Foreskin melanocyte (primary cell): ENCODE measurements at places on chromosomes 7 and 10.

DNA sequence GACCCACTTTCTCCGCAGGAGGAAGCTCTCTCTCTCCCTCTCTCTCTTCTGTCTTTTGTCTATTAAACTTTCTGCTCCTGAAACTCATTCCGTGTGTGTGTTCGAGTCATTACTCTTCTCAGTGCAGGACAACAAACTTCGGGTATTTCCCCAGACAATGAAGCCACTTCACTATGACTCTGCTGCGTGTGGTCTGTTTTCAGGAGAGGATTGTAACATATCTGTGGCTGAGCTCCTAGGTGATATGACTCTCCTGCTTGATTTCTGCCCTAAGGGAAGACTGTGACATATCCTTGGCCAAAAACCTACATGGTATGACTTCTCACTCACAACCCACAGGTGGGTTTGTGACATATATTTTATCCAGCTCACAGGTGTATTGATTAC lies 39.9 kb upstream of the ZNF107 start:
- DNase-seq = no peak

DNA sequence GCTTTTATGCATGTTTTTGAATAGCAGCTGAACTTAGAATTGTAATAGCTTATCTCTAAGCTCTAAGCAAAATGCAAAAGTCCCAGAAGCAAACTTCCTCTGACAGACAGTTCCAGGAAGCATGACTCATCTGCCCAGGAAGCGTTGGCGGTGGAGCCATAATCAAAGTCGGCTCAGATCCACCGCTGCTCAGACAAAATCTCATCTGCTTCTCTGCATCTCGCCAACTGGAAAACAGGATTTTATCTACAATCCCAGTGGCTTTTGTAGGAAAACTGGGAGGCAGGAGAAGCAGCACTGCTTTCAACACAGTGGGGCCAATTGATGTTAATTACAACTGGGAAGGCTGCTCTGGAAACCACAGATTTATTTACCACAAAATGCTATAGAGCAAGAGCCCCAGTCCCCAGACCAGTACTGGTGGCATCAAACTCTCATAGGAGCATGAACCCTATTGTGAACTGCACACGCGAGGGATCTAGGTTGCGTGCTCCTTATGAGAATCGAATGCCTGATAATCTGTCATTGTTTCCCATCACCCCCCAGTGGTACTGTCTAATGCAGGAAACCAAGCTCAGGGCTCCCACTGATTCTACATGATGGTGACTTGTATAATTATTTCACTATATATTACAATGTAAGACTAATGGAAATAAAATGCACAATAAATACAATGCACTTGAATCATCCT lies 99.9 kb downstream of the CUBN start:
- peak; percentile 64 for DNase-seq

DNA sequence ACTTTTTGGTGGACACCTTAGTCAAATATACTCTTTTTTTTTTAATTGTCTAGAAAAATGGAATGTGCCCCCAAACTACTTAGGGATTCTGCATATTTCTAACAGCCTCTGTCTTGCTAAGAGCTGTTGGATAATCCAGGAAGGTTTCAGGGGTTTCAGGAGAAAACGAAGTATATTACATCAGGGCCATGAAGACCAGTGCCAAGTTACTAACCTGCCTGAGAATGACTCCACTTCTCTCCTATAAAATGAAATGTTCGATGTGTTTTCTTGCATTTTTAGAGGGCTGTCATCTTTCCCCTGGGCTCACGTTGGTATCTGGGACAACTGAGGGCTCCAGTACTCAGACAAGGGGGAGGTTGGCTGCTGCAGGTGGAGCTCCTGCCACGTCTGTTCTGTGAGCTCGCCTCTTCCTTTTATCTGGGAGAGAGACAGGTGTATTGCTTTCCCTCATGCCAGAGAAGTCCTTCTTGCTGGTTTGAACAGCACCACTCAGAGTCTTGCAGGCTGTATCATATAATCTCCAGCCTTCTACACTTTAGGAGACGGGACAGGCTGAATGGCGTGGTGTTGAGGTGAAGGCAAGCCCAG lies 71.3 kb downstream of the CAMK1D start:
- DNase-seq = no peak

DNA sequence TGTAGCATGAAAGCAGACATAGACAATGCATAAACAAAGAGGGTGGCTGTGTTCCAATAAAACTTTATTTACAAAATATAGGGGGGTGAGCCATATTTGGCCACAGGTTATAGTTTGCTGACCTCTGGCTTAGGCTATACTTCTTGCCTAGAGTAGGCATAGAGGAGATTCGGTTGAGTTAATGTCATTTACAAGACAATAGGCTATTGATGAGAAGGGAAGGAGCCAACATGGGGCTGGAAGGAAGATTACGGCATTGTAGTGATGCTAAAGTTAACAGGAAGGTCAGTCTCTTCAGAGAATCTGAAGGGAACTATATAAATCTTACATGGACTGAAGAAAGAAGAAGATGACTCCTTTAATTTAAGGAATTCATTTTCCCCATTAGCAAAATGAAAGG lies 463.5 kb downstream of the HTR7 start:
- DNase-seq = no peak

DNA sequence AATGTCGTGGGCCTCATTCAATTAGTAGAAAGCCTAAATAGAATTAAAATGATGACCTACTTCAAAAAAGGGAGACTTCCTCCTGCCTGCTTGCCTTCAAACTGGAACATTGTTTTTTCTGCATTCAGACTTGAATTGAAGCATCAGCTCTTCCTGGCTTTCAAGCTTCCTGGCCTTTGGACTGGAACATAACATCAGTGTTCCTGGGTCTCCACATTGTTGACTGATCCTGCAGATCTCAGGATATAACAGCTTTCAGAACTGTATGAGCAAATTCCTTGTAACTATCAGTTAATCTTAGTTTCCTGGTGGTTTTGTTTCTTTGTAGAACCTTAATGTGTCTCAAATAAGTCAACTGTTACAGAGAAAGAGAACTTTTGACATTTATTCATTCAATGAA lies 18.6 kb downstream of the MAGI2 start:
- DNase-seq = no peak

DNA sequence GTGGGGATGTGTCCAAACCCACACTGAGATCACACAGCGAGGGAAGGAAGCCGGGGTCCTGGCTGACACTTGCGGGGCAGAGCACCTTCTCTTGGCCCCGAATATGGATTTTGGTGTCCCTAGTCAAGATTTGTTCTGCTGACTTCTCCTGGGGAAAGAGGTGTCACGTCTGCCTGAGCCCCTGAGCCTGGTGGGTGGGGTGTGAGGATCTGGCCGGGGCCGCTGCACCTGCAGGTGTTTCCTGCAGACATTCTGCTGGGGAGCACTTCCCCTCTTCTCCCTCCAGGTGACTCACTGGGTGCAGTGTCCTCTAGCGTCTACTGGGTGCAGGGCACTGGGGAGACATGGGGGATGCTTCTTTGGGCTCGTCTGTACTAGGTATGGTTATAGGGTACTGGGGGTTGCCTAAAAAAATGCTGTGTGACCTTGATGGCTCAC lies 99.2 kb downstream of the GRK5 start:
- no peak for DNase-seq

- no peak for DNase-seq
These were observed 25.1 kb downstream of the CYP26A1 start for GRCh38 chr10:93098816-93099215.

GRCh38 chr10:111973826-111974225 lies 209.7 kb downstream of the GPAM start:
- no peak for DNase-seq

- no peak for DNase-seq
These were observed 809.7 kb downstream of the IPMK start for GRCh38 chr10:57457972-57458512.

DNA sequence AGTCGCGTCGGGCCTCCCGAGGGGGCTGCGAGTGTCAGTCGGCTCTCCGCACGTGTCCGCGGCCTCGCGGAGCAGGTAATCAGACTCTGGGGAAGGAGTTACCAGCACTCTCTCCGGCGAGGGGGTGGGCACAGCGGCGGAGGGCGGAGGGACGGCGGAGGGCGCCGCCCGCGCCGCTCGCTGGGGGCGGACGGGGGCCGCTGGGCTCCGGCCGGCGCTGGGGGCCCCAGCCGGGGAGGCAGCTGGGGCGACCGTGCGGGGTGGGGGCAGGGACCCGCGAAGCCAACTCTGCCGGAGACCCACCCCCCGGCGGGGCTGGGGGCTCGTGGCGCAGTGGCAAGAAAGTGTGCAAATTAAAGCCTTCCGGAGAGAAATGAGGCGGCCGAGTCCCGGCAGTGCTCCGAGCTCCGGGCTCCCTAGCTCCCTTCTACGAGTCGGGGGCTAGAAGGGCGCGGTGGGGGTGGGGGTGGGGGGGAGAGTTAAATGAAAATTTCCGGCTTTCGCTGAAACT lies at the start of gene CDK6:
Gene CDK6, minus strand, starts transcription at position 85 of the 511 bp plus-strand sequence. CDS start 3,250 bp downstream, outside the sequence.
- no peak for DNase-seq

DNA sequence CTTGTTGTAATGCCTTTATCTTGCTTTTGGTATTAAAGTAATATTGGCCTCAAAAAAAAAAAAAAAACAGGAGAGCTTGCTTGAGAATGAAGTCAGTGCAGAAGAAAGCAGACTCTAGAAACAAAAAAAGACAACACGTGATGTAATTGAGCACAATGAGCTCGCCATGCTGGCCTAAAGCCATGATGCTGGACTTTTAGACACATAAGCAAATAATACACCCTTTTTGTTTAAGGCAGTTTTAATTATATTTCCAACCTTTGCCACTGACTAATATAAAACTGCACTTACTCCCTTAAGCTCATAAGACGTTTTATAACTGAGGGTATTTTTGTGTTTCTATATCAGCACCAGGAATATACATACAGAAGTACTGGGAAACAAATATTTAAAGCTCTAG lies 798.3 kb downstream of the KCNMA1 start:
- peak; percentile 5 for DNase-seq

DNA sequence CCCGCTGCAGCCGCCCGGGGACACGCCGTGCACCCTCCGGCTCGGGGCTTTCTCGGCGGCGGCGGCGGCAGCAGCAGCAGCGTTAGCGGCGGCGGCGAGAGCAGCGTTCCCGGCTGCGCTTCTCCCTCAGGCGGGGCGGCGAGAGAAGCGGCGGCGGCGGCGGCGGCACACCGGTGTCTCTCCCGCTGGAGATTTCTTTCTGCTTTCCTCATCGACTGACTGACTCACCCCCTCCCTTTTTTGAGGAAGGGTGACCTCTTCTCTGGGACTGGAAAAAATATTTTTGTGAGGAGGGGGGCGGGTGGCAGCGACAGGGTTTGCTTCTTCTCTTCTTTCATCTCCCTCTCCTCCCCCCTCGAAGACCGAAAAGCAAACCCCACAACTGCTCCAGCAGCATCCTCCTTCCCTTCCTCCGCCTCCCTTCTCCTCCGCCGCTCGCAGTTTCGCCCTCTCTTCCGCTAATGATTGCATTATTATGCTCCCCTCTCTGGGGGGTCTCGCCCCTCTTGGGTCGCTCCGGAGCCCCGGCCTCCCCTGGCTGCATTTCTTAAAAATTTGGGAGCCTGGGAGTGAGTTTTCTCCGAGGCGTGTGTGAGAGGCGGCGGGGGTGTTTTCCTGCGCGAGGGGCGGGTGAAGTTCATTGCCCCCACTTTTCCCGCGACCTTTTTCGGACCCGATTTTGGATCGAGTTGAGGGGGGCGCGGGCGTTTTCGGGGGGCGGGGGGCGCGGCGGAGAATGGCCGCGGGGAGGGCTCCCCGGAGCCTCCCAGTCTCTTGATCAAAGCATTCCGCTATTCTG lies 411 bp downstream of the AUTS2 start:
- DNase-seq = peak; percentile 35

GRCh38 chr7:133652547-133652946 lies 399.7 kb downstream of the EXOC4 start:
- no peak for DNase-seq

GRCh38 chr10:90787393-90788198 lies 70.2 kb downstream of the HTR7 start:
- DNase-seq = peak; percentile 27

DNA sequence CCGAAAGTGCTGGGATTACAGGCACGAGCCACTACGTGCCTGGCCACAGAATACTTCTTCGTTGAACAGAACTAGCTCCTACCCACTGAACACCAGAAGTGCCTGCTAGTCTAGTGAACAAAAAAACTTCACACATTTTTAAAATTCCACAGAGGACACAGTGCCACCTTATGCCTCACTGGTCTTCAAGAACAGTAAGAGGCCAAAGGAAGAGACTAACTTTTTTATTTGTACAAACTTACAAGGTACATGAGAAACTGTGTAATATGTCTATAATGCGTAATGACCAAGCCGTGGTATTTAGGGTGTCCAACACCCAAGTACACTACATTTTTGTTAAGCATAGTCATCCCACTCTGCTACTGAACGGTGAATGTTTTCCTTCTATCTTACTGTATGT lies 144.4 kb upstream of the PTER start:
- no peak for DNase-seq

DNA sequence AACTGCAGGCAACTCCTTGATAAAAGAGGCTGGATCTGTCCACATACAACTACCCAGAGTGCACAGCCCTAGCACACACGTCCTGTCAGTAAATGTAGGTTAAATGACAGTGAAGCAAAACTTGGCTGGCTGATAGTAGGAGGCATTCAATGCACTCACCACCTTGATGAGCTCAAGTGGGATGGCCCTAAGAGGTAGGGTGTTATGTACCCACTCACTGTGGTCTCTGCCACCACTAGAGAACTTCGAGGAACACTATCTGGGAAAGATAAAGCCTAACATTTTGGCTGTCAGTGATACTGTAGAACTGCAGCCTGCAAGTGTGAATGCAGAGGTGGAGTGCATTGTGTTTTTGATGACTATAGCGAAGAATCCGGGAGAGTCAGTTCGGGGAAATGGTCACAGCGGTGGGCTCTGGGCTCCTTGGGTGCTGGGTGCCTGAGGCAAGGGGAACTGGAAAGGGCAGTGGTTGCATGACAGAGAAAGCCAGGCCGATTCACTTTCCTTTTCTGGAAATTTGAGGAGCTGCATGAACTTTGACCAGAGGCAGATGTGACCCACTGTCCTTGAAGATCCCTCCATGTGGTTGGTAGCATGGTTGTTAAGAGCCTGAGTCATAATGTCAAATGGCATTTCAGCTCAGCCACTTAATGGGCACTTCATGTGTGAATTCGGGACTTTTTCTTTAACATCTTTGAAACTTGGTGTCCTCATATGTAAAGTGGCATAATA lies 93.1 kb upstream of the ZPBP start:
- DNase-seq = no peak

GRCh38 chr7:38448054-38448453 lies 174.6 kb upstream of the TARP start:
- DNase-seq = no peak

- no peak for DNase-seq
These were observed 21.4 kb upstream of the OPN4 start for GRCh38 chr10:86632951-86633350.

DNA sequence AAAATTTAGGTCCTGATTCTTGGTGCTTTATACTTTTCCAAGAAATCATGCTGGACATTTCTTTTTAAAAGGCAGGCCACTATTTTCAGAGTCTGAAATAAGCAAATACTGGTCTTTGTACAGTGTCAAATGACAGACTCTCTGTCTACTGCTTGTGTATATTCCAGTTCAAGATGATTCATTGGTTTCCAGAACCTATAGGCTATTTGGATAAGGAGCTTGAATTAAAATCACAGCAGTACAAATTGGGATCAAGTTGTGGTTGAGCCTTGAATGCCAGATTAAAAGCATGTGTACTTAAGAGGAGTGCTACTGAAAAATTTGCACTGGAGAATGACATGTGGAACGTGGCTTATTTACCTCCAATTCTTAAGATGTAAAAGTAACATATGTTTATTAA lies 10.7 kb downstream of the KMT2E start:
- DNase-seq = peak; percentile 42

- peak; percentile 57 for DNase-seq
These were observed 778 bp upstream of the TRIM8 start for GRCh38 chr10:102643336-102644065.

- DNase-seq = no peak
These were observed 743 bp downstream of the ADAP1 start for GRCh38 chr7:953547-954327.

GRCh38 chr10:69048103-69048502 lies 39.8 kb upstream of the SRGN start:
- DNase-seq = no peak
